Left renal pelvis (tissue), 4 donors: ENCODE measurements at places on chromosomes 12 and 14. TPM values are rescaled to one million over a fixed set of nuclear protein-coding genes. Genes with fewer than 3 reads are reported as not detected.

DNA sequence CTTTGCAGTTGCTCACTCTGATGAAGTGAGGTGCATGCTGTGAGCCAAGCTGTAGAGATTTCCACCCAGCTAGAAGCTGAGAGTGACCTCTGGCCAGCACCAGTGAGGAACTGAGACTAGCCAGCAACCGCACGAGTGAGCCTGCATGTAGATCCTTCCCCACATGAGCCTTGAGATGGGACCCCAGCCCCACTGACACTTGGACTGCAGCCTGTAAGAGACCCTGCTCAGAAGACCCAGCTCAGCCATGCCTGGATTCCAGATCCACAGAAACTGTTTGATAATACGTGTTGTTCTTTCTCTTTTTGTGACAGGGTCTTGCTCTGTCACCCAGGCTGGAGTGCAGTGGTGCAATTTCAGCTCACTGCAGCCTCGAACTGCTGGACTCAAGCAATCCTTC lies 229.2 kb downstream of the GLT1D1 start:
- DNase-seq, result no peak

DNA sequence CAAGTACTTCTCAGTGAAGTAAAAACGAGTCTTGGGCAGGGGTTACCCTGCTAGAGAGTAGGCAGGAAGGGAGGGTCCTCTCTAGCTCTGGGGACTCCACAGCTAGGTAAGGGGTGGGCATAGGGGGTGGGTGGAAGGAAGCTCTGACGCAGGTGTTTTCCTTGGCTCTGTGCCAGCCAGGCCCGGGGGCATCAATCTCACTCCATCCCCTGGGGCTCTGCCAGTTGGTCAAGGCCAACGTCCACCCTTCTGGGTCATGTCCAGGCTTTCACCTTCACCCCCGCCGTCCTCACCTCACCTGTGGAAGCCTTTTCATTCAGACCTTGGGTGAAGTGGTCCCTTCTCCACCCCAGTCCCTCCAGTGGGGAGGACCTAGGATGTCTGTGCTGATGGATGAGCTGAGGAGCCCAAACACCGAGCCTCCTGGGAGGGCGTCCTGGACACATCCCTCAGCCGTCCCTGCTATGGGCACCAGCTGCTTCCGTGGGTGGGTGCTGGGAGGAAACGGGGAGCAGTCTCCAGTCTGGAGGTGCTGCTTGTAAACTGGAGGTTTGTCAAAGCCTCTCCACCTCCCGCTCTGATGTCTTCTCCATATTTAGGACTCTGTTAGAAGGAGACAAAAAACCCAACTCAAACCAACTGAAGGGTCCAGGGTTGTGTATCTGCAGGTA lies 71.5 kb upstream of the SFSWAP start:
- DNase-seq, result no peak

GRCh38 chr12:96434107-96434506 lies 33.9 kb upstream of the CDK17 start:
- DNase-seq, result no peak

DNA sequence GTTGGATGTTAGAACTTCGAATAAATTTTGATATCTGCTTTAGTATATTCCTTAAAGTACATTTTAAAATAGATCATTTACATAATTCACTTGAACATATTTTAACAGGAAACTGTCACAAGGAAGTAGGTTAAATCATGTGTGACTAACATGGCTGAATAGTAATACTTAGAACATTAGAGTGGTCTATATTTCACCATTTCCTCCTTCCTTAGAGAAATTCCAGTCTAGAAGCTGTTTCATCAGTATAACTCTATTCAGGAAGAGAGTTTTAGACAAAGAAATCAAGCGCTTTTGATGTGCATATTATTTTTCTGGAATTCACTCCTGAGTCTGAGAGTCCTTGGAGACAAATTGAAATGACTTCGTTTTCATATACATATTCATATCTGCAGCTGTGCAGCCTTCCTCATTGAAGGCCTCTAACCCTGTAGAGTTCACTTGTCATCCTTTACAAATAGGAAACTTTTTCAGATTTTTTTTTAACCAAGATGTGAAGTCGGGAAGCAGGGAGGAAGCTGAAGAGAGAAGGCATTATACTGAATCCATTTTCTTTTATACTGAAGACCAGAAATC lies 28.4 kb downstream of the IRAK3 start:
- no peak for DNase-seq

DNA sequence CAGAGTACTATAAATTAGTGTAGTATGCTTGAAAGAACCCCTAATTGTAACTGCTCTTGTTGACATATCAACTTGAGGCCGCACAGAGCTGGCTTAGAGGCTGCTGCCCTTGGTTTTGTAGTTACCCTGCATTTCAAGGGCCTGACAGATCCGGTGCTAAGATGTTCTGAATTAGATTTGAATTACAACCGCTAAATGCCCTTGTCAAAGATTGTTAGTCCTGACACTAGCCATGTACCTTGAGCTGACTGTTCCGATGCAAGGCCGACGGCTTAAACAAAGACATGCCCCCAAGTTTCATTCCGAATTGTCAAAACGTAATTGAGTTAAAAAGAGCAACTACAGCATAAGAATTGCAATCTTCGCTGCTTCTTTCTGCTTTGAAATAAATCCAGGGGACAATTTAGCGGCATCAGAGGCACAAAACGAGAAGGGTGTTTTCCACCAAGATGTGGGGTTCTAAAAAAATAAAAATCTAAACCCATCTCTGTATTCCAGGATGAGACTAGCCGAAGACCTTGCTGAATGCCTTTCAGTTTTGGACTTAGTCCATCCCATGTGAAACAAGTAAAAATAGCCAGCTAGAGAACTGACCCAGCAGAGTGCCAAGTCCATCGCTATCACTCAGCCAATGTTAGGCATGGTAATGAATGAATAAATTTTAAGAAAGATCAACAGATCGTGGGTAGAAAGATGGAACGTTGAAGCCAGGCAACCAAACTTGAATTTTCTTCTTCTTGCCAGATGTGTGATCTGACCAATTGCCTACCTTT lies 148.7 kb downstream of the DICER1 start:
- DNase-seq, result no peak

DNA sequence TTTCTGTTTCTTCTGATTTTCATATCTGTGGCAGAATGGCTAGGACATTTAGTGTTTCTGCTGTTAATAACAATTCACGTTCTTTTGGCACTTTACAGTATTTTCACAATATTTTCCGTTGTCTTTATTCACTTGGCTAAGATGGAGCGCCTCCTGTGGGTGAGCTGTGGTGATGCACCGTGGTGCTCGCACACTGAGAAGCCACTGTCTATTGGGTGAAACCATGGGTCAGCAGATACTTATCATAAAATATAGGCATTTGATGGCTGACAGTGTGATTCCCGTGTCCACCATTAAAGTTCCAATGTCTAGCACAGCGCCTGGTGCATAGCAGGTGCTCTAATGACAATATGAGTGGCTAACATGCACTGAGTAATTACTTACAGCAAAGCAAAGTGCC lies 141.8 kb downstream of the VRK1 start:
- DNase-seq, result no peak

DNA sequence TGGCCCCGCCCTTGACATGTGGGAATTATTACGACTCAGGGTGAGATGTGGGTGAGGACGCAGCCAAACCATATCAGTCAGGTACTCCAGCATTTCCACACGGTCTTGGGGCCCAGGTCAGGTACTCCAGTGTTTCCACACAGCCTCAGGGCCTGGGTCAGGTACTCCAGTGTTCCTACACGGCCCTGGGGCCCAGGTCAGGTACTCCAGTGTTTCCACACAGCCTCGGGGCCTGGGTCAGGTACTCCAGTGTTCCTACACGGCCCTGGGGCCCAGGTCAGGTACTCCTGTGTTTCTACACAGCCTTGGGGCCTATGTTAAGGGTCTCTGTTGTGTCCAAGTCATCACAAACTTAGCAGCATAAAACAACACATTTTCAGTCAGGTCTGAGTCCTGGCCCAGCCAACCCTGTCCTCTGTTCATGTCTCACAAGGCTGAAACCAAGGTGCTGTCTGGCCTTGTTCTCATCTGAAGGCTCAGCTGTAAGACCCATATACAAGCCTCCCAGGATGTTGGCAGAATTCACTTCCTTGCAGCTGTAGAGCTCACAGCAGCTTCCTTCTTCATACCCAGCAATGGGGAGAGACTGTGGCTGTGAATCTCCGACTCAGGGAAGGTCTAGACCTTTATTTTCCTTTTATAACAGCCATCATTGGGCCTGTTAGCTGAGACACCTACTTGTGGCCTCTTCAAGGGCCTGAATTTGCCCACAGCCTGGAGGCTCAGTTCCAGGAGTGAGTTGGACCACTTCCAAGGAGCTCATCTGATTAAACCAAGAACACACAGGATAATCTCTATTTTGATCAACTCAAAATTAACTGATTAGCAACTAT lies 107.6 kb upstream of the SFSWAP start:
- no peak for DNase-seq

- DNase-seq, result no peak
These were observed 148.1 kb upstream of the LRIG3 start for GRCh38 chr12:59068436-59068835.

DNA sequence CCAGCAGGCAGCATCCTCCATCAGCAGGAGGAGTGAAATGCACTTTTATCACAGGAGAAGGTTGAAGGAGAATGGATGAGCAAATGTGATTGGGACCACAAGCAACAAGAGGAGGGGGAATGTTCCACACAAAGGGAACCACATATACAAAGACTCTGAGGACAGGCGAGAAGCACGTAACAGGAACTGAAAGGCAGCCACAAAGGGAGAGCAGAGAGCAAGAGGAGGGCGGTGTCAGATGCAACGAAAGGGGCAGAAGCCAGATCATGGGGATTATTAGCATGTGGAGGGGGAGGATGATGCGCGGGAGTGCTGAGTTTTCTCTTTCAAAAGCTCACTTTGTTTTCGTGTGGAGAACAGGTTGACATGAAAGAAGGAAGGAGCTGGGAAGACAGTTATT lies 241.1 kb downstream of the SPTSSA start:
- DNase-seq, result no peak

GRCh38 chr12:110316861-110317260 lies 35.8 kb downstream of the ATP2A2 start:
- DNase-seq, result no peak

- DNase-seq, result no peak
These were observed 67.6 kb upstream of the AP4S1 start for GRCh38 chr14:30957813-30958370.

- DNase-seq, result no peak
These were observed 33.7 kb downstream of the VWF start for GRCh38 chr12:6090803-6091202.

MANSC4 gene
- 0.34 TPM for polyA plus RNA-seq

PARPBP gene
- 14.4 TPM for polyA plus RNA-seq

SYCP3 gene
- 0.21 TPM for polyA plus RNA-seq

KLRC1 gene
- 0.49 TPM for polyA plus RNA-seq

GRIN2B gene
- 0.97 TPM for polyA plus RNA-seq

WSCD2 gene
- polyA plus RNA-seq, result 9.4 TPM

PAPLN gene
- polyA plus RNA-seq, result 28.6 TPM

ALDH6A1 gene
- 24.4 TPM for polyA plus RNA-seq

EID3 gene
- 4.6 TPM for polyA plus RNA-seq
